ENCODE measurements at places on chromosomes 7 and 10.

DNA sequence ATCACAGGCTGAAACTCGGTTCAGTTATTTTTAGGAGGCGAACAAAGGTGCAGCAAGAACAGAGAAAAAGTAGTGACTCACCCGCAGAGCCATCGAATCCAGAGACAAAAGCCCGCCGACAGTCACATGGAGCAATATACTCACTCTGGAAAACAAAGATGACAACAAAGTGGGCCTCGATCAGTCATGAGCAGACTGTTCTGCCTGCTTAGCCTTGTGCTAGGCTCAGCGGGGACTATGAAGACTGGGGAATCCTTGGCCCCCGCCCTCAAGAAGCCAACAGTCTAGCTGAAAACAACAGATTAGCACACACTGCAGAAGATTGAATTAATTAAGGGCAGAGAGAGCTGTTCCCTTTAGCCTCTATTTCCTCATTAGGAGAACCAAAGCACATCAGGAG lies 30.4 kb downstream of the XPNPEP1 start:
- no peak for DNase-seq

GRCh38 chr10:72483471-72483870 lies 128.8 kb upstream of the DNAJB12 start:
- DNase-seq, result no peak

GRCh38 chr10:104216631-104217030 lies 15.5 kb downstream of the CFAP43 start:
- DNase-seq, result no peak

DNA sequence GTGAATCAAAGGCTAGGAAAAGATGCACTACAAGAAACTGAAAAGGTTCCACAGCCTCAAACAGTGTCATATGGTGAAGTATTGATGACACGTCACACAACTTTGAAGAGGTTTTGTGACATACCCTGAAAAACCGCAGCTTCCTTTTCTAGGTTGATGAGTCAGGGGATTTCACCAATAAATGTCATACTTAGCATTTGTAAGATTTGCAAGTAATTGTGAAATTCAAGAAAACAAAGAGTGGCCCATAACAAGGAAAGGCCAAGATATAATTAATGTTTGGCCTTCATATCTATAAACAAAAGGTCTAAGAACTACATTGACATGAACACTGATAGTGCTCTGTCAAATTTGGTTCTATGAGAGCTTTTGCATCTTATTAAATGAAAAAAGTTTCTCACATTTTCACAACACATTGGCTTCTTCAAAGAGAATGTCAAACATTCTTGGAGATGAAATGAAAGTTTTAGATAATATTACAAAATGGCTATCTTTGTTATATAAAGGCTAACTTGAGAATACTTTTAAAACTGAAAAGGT lies 62.0 kb upstream of the NAMPT start:
- DNase-seq, result peak; percentile 79

DNA sequence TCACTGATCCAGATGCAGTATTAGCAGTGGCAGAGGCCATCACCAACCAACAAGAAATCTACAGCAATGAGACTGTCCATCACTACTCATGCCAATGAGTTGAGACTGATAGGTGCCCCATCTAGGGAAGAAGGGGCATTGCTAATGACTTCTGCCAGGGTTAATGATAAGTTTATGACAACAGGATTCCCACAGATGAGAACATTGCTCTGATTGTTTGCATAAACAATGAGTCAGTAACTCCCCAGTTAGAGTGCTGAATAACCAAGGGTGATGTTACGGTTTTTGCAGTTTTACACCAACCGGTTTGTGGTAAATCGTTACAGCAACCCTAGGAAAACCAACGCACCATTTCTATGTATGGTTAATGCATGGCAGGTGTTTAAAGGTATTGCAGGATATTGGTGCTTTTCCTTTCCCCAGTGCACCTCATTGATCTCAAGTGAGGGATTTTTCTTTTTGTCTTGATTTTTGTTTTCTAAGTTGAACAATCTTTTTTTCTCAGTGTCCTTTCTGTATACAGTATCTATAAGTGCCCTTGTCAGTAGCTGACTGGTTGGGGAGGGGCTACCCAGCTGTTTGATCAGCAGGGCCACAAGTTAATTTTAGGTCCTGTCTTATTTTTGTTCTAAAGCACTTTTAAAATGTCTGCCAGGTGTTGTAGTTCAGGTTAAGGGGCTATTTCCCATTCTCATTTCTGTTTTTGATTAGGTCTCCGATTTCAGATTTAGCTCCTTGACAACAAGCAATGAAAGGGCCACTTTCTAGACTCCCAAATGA lies 3.9 kb upstream of the CSGALNACT2 start:
- DNase-seq, result no peak

DNA sequence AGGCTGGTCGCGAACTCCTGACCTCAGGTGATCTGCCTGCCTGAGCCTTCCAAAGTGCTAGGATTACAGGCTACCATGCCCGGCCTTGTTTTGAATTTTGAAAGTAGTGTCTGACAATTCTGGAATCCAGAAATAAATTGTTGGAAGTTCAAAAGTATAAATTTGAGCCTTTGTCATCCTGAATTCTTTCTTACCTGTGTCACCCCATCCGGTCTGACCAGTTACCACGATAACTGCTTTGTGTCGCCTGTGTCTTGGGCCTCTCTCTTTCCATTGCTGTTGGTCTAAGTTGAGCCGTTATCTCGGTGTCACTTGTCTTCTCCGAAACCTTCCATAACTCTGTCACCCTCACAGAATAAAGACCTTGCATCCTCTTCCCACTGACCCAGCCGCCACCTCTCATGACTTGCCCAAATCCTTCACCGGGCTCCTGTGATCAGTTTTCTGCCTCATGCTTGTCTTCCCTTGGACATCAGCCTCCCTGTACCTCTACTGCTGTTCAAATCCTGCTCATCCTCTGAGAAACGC lies 18.6 kb downstream of the CUL1 start:
- DNase-seq, result no peak

DNA sequence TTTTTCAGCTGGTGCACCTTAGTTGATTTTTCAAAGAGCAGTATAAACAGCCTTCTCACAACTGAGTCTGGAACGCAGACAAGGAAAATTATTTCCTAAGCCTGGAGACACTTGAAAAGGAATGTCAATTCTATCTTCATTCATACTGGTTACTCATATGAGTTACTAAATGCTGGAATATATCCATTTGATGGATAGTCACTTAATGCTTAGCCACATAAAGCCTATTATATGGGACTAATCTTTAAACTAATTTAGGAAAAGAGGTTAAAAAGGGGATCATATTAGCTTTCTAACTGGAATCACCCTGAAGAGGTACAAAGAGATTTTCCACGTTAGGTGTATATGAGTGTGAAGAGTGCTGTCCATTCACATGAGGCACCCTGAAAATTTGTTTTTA lies 1.7 kb upstream of the HOXA4 start:
- no peak for DNase-seq

DNA sequence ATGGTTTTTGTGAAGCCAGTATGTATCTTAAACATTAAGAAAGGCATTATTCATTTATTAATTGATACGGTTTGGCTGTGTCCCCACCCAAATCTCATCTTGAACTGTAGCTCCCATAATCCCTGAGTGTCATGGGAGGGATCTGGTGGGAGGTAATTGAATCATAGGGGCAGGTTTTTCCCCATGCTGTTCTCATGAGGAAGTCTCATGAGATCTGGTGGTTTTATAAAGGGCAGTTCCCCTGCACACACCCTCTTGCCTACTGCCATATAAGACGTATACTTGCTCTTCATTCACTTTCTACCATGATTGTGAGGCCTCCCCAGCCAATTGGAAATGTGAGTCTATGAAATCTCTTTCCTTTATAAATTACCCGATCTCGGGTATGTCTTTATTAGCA lies 28.1 kb downstream of the OTUD1 start:
- DNase-seq, result no peak

- DNase-seq, result peak; percentile 77
These were observed 106.7 kb downstream of the TNS3 start for GRCh38 chr7:47474937-47475879.

DNA sequence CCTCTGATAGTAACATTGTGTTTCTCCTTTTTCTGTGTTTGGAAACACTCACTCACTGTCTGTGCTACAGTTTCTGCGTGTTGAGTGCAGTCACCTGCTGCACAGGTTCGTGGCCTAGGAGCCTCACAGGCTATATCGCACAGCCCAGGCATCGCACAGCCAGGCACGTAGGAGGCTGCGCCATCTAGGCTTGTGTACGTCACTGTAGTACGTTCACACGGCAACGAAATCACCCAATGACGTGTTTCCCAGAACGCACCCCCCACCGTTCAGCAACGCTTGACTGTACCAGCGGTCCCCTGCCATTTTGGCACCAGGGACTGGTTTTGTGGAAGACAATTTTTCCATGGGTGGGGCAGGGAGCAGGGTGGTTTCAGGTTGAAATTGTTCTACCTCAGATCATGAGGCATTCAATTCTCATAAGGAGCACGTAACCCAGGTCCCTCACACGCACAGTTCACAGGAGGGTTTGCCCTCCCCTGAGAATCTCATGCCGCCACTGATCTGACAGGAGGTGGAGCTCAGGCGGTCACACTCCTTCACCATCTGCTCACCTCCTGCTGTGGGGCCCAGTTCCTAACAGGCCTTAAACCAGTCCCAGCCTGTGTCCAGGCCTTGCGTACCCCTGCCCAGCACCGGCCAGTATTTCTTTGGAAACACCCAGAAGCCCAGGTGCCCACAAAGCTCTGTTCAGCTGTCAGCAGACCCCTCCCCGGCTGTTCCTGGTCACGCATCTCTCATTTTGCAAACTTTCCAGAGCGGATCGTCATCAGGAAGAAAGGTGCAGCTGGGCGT lies 23.2 kb upstream of the PRKAR1B start:
- DNase-seq, result no peak

DNA sequence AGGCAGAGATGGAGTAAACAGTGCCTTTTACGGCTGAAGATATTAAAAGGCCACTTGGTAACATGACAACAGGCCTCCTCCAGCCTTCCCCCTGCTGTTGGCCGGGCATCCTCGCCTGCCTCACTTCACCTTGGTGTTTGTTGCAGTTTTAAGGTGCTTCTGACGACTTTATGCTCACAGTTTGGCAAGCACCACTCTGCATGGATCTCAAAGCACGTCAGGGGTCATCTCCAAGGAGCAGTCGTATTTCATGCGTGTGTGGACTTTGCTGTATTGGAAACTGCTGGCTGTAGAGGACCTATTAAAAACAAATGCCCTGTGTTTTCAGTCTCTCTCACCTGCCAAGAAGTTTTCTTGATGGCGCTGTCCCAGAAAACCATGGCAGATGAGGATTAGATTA lies 483.1 kb downstream of the RPS24 start:
- DNase-seq, result no peak

GRCh38 chr10:18651324-18652007 lies at the start of gene NSUN6:
NSUN6 (minus strand) TSS chr10:18651587; CDS start chr10:18651203, 384 bp downstream.
- DNase-seq, result peak; percentile 57

- no peak for DNase-seq
These were observed 102.7 kb downstream of the CUBN start for GRCh38 chr10:17026686-17027485.

GRCh38 chr7:152984421-152984820 lies 224.9 kb downstream of the ACTR3B start:
- no peak for DNase-seq

- no peak for DNase-seq
These were observed 656.0 kb downstream of the CNTNAP2 start for GRCh38 chr7:146772601-146773000.

GRCh38 chr10:3072641-3073360 lies 5.5 kb downstream of the PFKP start:
- no peak for DNase-seq

GRCh38 chr10:86284355-86285105 lies 82.1 kb downstream of the GRID1 start:
- no peak for DNase-seq

DNA sequence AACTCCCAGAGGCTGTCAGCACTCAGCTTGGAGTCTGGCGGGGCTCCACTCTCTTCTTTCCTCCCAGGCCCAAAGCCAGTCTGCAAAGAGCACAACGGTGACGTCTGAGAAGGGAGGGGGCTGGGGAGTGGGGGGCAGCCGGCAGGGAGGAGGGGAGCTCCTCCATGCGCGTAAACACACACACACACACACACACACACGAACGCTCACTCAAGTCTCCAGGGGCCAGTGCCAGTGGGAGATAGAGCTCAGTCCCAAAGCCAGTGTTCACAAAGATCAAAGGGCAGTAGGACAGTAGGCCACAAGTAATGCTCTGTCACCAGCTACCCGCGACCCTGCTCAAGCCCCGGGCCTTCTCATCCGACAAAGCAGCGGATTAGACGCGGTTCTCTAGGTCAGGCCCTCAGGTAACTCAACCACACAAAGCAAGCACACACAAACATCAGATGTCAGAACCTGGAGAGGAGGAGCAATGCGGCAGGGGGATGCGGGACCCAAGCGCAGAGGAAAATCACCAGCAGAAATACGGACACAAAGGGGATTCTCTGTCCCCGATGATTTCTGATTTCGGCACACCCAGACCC lies 19.9 kb downstream of the TCAF1 start:
- peak; percentile 36 for DNase-seq

DNA sequence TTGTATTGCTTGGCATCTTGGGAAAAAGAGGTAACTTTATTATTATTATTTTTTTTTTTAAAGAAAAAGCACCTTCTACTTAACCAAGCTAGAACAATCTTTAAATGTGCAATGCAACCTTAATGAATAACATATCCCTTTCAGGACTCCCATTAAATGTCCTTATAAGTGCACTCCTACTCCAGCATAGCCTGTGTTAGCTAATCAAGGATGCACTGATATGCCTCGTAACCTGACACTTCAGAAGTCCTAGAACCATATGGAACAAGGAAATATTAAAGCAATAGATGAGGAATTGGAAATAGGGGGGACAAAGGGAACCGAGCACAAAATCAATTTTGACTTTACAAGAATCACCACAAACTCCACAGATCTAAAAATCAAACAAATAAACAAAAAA lies 522.4 kb downstream of the PARD3 start:
- DNase-seq, result no peak

GRCh38 chr7:148963583-148964482 lies 64.5 kb downstream of the PDIA4 start:
- DNase-seq, result no peak

DNA sequence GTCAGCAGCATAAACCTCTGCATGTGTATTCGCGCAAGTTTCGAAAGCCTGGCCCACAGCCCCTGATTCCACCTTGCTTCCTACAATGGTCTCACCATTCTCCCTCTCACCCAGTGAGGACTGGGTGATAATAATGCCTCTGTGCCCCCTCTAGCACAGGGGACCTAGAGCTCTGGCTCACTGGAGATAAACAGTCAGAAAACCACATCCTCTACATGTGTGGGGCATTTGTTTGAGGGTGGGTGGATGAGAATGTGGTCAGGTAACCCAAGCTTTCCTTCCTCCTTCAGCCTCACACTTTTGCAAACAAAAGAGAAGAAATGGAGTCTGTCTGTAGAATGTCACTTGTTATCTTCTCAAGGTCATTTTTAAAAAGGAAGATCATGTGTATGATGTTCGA lies 373.5 kb downstream of the KCNMA1 start:
- no peak for DNase-seq

GRCh38 chr7:99557940-99558305 lies 519 bp upstream of the ZNF655 start:
- DNase-seq, result no peak

DNA sequence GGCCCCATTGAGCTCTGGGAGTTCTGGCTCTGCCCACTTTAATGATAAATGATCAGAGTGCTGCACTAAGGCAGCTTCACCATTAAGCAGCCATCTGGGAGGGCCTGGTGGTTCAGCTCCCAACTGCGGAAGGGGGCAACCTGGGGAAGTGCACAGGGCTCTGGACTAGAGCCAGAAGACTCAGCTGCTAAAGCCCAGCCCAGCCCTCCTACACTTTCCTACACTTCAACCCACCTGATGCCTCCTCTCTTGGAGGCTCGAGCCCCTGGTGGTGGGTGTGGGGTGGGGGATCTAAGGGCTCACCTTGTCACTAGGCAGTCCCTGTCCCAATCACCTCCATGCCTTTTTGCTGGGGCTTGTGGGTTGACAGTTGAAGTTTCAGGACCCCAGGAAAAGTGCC lies 60.6 kb upstream of the ANTXRL start:
- no peak for DNase-seq
